ENCODE measurements at places on chromosomes 12 and 14.

GRCh38 chr12:31508436-31509150, 82.3 kb downstream of the DENND5B start:
- no peak for DNase-seq

GRCh38 chr12:22408610-22409376, 74.3 kb upstream of the ST8SIA1 start:
- no peak for DNase-seq

DNA sequence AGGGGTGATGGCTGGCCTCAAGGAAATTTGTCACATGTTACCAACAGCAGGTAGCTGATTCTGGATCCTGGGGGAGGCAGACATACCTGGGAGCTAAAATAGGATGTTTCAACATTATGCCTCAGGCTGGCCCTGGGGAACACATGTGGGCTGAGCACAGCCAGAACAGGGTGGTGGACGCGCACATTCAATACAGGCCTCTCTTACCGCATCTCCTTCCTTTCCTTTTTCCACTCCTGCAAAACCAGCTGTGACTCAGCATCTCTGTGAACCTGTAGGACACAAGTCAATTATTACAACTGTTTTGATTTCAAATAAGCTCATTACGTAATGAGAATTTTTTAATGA, 61.0 kb downstream of the NT5DC3 start:
- no peak for DNase-seq

DNA sequence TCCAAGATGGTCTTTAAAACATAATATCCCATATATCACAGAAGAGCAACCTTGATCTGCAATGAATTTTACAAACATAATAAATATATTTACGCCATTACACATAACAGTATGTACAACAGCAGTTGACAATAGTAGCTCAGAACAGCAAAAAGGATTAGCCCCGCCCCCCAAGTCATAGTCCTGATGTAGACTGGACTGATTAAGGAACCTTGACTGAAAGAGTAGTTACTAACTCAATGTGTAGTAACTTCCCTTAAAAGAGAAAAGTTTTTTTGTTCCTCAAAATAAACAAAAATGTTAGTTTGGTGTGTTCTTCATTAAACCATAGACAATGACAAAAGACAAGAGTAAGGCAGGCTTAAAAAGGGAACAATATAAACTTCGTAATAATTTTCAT, 44.5 kb downstream of the GTF2A1 start:
- no peak for DNase-seq

GRCh38 chr14:23252420-23253333, 14.9 kb downstream of the RNF212B start:
- DNase-seq: no peak

DNA sequence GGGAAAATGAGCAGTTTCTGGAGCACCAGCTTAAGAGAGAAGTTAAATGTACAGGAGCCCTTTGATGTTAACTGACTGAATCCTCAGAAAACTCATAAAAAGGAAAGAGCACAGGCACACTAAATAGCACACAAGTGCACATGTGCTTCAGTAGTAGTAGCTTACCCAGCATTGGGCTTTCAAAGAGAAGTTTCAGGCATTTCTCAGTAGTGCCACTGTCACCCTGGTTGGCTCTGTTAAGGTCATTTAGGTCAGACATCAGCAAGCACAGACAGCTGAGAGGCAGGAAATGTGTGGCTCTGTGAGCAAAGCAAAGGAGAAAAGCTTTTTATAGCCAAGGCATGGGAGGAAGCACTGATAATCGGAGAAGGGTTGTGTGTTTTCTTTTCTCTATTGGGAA, 96.3 kb upstream of the HIF1A start:
- DNase-seq: no peak

- DNase-seq: no peak
Measured at GRCh38 chr12:89948271-89949175, 239.9 kb upstream of the ATP2B1 start.

DNA sequence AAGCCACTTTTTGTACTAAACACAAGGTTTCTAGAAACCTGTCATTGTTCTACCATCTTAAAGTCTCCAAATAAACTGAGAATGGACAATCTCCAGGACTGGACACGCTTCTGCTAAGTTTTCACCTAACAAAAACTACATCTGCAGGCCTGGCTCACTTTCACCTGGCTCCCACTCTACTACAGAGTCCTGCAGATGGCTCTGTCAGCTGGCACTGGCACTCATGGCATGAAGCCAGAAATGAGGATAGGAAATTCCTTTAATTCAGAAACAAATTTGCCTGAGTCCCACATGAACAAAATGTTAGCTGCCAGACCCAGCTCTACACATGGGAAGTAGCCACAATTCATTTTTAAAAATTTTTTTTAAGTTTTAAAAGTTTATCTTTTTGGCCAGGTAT, 42.1 kb downstream of the STXBP6 start:
- no peak for DNase-seq

GRCh38 chr14:22819151-22819988, 4.1 kb upstream of the SLC7A7 start:
- DNase-seq: no peak

- DNase-seq: no peak
Measured at GRCh38 chr14:81193924-81194633, 26.7 kb downstream of the GTF2A1 start.

- DNase-seq: no peak
Measured at GRCh38 chr14:95901054-95901453, 24.4 kb downstream of the TUNAR start.

GRCh38 chr14:103815253-103815652, 32.1 kb downstream of the PPP1R13B start:
- DNase-seq: no peak

DNA sequence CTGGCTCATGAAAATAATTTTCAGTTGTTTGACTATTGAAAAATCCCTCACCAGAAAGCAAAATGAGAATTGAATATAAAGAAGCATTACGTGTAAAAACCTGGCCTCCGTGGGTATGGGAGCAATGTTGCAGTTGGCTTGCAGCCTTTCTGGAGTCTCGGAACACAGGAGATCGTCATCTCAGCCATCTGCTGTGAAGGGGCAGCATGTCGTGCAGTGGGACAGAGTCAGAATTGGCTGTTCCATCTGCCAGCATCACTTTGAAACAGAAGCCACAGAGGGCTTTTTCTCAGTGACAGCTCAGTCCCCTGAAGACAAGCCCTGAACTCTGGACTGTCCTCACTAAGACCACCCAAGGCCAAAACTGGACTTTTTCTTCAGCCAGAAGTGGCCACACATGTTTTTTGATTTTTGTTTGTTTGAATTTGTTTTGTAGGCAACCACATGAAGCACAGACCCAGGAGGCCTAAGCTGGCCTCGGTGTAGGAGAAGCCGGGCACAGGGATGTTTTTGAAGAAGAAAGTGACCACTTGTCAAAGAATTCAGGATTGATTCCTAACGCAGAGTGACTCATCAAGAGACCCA, 170.8 kb upstream of the DYRK2 start:
- no peak for DNase-seq

DNA sequence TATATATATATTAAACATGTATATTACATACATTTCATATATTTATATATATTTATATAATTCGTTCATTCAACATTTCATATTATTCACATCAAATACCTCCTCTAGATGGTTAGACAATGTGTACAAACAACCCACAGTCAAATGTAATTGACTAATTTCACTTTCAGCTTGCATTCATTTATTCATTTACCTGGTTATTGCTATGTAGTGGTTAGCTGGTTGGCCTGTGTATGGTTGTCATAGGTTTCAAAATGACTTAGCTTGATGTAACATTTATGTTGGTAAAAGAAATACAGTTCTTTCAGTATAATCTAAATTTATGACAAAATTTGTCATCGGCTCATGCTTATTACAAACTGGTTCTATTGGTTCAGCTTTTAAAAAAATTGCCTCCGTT, 389 bp downstream of the OR4K13 start:
- no peak for DNase-seq

DNA sequence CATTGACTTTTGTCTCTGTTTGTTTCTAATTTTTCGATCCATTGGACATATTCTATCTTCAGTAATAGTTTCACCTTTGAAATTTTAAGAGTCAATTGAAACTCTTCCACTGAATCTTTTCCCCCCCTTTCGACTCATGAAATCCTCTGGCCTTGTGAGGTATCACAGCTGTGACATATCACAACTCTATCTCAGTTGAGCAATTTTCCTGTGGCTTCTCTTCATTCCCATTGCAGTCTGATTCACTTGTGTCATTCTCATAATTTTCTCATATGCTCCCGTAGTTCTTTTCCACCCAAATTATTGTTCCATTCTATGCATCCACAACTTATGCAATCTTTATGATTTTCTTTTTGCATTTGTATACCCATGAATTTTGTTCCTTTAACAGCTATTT, 261.6 kb downstream of the DACT1 start:
- peak; percentile 67 for DNase-seq

GRCh38 chr12:53034459-53034858, 15.4 kb upstream of the TNS2 start:
- DNase-seq: no peak

DNA sequence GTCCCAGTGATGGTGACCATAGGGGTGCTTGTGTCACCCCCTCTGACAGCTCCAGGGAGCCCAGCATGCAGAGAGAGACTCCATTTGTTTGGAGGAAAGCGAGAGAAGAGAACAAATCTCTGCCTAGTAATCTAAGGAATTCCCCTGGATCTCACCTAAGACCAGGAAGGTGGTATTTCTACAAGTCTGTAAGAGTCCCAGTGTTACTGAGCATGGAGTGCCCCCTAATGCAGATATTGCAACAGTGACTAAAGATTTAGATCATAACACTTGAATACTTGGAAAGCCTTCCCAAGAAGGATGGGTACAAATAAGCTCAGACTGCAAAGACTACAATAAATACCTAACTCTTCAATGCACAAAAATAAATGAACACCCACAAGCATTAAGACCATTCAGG, 360.4 kb upstream of the GARIN6 start:
- no peak for DNase-seq

GRCh38 chr12:115322275-115322674, 638.3 kb upstream of the TBX3 start:
- DNase-seq: no peak
